ENCODE measurements at places on chromosomes 11 and 22.
A peak's percentile ranks its signal among the peaks of the same experiment; 100 is the strongest.

- DNase-seq: no peak
Measured at GRCh38 chr11:13141731-13142709, 132.9 kb downstream of the RASSF10 start.

DNA sequence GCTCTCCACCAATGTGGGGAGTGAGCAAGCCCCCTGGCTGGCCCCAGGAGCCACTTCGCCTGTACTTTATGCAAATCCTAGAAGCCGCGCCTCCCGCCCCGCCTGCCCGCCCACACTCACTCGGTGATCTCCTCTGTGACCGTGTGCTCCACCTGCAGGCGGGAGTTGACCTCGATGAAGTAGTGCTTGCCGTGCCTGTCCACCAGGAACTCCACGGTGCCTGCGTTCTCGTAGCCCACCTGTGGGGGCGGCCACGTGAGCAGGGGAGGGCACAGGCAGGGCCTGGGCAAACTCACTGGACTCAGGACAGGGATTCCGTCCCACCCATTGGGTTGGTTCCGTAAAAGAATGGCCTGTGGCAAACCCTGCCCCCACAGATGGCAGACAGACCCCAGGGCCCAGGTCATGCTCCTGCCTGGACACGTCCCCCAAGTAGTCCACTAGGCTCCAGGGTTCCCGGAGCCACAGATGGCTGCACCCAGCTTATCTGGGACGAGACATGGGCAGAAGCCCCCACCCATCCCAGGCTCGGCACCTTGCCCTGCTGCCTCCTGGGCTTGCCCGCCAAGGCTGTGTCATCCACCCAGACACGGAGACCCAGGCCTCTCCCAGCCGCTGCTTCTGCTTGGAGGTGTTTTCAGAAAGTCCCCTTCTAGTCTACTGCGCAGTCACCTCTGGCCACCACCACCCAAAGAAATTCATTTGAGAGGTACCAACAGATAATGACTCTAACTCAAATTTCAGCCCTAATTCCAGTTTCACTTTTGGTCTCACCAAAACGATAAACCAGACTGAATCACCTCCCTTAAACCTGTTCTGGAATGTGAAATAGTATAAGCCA, 12.1 kb downstream of the LRFN4 start:
- peak; percentile 64 for DNase-seq

DNA sequence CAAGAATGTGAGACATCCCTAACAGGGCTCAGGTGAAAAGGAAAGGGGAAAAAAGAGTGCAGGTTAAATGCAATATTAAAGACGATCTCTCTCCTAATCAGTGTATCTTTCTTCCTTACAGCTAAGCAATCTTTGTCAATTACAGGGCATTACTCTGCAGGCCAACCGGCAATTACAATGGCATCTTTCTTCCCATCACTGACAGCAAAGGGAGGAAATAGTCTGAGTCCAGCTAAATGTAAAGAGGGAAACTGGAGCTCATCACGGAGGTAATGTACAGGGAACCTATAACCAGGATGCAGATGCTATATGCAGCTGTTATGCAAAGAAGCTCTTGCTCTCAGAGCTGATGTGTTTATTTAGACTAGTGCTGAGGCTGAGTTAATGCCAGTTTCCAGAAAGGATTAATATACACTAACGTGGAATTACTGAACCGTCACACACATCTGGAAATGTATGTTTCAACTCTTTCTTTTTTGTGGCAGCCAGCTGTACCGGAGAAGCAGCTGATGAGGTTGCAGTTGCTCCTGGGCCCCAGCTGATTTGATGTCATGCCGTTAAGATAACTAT, 121.6 kb downstream of the KIRREL3 start:
- DNase-seq: no peak

- no peak for DNase-seq
Measured at GRCh38 chr11:8341996-8342395, 78.3 kb upstream of the LMO1 start.

DNA sequence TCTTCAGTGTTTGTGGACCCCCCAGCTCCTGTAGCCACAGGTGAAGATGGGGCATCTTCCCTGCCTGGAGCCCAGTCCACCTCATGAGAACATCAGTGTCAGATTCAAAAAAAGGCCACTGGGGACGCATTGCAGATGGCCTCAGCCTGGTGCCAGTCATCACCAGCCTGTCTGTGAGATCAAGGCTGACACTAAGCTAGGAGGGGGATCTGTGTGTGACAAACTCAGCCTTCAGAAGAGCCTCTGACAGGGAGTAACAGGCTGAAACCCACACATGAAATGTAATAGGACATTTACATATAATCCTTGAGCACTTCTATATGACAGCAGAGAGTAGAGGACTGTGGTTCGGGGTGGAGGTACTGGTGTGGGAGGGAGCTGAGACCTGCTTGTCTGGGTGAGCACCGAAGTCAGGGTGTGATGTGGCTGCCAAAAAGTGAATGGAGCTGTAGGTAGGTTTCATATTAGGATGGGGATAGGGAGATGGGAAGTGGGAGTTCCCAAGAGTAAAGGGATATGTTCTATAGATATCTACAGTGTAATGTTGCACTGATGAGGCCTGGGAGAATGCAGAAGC, 20.5 kb upstream of the CCDC134 start:
- no peak for DNase-seq
